Left lung (tissue), 14 donors: ENCODE measurements at places on chromosomes 13 and 19.

GRCh38 chr13:106262886-106263285, 272.6 kb downstream of the EFNB2 start:
- DNase-seq: no peak

DNA sequence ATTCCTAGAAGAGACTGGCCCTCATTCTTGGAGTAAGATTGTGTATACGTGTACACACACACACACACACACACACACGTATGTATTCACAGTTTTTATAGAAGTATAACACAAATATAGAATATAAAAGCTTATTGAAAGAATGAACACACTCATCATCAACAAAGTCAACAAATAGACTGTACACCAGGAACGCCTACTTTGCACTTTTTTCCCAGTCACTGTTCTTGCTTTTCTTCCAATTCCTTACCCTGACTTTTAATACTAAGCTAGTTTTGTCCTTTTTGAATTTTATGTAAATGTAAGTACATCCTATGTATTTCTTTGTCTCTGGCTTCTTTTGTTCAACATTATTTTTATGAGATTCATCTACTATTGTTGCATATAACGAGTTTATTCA, 264.5 kb downstream of the MAB21L1 start:
- DNase-seq: no peak

- no peak for DNase-seq
Observed at GRCh38 chr13:38444904-38445303, 95.3 kb downstream of the UFM1 start.

- DNase-seq: no peak
Observed at GRCh38 chr19:57273014-57273413, 7.3 kb upstream of the ZNF460 start.

- peak; percentile 87 for DNase-seq
Observed at GRCh38 chr19:17751103-17751911, at the start of gene FCHO1. Gene FCHO1 (plus strand): TSS chr19:17751477. CDS start chr19:17755165, 3,688 bp downstream.

DNA sequence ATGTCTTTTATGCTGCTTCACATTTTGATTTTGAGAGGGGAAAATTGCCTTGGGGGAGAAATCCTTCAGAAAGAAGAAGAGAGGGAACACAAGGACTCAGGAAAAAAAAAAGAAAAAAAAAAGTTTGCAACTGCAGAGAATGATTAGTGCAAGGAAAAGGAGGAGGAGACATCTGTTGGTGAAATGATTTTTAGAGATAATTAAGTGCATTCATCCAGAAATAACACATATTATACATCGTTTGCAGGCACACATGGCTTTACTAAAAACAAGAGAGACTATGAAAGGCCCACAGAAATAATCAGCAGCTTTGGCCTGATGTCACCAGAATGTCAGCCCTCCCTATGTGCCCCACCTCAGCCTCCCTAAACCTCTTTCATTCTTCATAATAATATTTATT, 1058.2 kb downstream of the PCDH9 start:
- DNase-seq: no peak

DNA sequence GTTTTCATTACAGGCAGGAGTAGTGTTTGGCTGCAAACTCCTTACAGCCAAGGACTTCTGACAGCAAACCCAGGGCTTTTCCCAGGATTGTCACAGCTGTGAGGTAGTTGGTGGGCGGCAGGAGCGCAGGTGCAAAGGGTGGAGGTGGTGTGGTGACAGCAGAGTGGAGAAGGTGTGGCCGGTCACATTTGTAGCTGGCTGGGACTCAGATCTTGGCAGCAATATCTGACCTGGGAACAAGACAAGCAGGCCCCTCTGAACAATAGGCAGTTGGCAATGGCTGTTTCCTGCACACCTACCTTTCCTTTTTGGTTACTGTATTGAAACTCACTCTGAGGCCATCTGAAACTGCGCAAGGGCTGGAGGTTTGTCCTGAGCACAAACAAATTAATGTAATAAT, 327.3 kb downstream of the COG6 start:
- DNase-seq: no peak

DNA sequence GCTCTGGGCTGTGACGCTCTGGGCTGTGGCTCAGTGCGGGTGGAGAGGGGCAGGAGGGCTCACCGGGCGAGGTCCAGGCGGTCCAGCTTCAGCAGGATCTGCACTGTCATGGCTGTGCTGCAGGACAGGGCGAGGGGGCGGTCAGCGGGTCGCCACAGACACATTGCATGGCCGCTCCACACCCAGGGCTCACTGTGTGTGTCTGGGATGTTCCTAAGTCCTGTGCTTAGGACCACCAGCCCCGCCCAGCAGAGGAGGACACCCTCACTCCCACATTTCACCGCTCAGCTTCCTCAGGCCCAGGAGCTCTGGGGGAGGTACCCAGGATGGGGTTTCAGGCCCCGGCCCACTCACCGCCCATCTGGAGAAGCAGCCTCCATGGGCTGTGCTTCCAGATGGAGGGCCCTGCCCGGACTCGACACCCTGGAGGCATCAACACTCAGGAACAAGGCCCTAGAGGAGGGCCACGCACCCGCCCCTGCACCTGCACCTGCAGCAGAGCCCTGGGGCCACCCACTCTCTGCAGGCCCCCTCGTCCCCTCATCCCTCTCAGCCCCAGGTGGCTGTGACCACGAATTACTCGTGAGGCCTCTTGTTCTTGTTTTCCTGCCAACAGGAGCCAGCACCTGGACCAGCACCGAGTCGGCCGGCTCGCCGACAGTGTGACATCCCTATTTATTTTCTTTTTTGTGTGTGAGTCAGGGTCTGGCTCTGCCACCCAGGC, 9.7 kb upstream of the CERS1 start:
- DNase-seq: no peak

GRCh38 chr19:38162094-38162493, 61.9 kb downstream of the DPF1 start:
- DNase-seq: no peak

DNA sequence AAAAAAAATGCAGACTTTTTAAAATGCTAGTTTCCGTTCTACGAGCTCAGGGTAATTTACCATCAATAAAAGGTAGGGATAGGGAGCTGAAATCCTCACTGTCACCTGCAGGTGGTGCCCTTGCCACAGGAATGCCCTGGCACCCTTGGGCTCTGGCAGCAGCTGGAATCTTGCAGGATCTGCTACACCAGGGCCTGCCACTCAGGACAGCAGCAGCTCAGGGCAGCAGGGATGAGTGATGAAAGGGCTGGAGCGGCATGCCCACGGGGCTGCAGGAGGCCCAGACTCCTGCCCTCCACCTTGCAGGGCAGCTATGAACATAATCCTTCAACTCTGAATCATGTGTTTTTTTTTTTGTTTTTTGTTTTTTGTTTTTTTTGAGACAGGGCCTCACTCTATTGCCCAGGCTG, 54.0 kb downstream of the GNG7 start:
- peak; percentile 89 for DNase-seq

DNA sequence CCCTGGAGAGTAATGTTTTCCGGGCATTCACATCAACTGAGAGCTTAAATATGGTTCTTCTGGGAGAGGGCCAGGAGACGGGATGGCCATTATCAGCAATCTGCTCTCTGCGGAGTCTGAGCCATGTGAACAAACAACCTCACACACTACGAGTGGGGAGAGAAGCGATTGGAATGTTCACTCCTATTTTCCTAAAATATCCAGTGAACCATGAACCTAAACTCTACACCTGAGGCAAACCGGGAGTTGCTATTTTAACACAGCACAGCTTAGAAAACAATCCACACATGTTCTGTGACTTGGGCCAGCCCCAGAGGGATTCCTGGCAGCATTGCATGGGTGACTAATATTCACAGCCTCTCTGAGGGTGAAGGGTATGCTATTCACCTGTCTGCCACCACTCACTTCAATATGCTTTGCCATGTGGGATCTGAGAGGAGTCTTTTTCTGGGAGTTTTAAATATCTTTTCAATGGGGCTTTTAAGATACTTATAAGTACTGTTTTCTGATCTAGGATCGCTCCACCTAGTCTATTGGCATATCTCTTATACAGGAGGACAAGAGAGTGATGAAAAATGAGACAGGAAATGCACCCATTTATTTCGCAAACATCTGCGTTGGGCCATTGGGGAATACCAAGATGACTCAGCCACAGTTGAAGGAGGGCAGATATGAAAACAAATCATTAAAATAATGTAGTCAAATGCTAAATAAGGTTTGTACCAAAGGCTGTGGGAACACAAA, 72.6 kb upstream of the SERP2 start:
- DNase-seq: peak; percentile 49

DNA sequence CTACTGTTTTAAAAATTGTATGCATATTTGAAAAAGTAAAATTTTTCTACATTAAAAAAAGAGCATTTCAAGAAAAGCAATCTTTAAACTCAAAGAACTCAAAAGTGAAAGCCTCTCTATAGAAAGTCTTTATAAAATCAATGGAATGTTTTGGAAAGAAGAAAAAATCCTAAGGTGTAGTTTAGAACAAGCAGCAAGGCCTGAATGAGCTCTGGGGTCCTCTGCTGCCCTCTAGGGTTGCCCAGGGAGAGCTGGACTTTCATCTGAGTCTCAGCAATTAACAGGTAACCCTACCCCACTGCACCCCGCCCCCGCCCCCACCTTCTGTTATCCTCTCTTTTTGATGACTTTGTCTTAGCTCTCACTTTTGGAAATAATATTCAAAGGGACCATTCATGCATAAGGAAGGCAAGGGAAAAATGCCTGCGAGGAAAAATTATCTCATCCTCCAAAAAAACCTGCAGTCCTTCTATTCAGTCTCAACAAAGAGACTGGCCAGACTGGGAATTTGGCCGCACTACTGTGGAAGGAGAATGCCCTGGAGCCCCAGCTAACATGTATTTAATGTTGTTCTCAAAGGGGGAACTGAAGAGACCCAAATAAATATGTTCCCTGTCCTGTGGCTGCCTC, 24.1 kb downstream of the SLC25A30 start:
- peak; percentile 41 for DNase-seq

- DNase-seq: no peak
Observed at GRCh38 chr13:73167028-73167820, 108.4 kb downstream of the KLF5 start.

- DNase-seq: peak; percentile 19
Observed at GRCh38 chr13:31956980-31957644, 74.5 kb upstream of the FRY start.

DNA sequence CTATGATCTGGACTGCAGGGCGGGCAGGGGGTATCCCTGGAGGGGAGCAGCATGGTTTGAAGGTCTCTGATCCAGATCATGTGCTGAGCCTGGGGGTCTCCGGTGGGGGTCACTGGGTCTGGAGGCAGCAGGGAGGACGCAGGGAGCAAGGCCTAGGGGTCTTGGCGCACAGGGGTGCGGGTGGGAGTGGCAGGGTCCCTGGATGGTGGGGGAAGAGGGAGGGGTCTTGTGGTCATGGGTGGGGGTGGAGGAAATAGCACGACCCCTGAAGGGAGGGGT, 1.9 kb downstream of the BTBD2 start:
- DNase-seq: no peak

DNA sequence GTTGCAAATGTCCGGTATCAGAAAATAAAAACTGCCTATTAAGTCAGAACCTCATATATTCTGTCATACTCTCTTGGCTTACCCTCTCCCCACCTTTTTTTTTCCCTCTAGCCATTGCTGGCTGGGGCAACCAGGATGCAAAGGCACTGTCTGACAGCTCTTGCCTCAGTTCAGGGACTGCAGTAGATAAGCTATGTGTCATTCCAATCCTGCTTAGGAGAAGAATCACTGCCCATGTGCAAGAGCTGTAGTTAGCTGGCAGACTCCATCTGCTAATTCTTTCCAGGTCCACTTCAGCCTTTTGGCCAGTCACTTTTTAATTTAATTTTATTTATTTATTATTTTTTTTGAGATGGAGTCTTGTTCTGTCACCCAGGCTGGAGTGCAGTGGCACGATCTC, 895.6 kb upstream of the SLC10A2 start:
- no peak for DNase-seq

DNA sequence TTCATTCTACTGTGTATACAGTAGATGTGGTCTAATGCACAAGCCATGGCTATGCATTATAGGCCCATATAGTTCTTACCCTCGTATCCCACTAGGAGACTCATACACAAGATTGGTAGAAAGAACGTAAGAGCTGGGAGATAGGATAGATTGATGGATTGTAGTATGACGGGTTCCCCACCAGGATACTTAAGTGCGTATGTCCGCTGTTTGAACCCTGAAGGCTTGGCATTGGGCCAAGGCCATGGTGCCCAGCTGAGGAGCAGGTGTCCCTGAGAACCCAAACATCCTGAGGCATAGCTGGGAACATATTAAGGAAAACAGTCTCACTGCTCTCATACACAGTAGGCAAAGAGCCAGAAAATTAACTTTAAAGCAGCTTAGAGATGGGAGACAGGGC, 617.5 kb upstream of the KLF12 start:
- no peak for DNase-seq

DNA sequence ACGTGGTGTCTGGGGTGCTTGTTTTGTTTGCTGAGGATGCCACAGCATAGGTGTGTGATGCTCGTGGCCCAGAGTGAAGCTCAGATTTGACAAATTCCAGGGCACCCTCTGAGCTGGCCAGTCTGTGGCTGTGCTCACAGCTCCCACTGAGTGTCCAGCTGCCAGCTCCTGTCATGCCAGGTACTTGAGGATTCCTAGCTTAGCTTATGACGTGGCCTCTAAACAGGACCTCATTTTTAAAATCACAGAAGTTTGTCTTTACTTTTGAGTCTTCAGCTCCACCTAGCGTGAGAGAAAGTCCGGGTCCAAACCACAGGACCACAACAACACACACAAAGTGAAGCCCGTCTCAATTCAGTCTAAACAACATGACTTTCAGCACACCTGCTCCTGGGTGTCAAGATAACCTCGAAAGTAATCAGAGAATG, 117.3 kb downstream of the RAB20 start:
- DNase-seq: no peak
